Activated CD8-positive, alpha-beta memory T cell treated with anti-CD3 and anti-CD28 coated beads for 1 hour (primary cell): ENCODE measurements at places on chromosomes 7 and 10.

GRCh38 chr10:29841724-29842649 is 207.2 kb upstream of the SVIL start:
- DNase-seq: no peak

GRCh38 chr7:68288144-68288593 is 1291.5 kb downstream of the TYW1 start:
- DNase-seq: no peak

DNA sequence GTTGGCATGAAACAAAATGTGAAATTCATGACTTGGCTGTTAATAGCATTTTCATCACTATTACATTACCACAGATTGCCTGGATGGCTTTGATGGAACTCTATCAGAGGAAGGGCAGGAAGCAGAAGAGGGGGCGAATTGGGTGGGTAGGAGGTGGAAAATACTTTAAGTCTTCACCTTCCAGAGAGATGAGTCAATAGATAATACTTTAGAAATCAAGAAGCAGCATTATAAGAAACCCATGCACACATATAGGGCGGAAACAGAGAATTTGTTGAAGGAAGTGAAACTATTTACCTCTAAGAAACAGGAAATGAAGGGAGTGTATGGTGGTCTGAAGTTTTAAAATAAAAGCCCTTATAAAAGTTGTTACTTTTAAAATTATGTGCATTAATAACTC is 152.1 kb upstream of the TARP start:
- DNase-seq: no peak

- DNase-seq: no peak
These were observed 38.3 kb downstream of the OAT start for GRCh38 chr10:124380256-124380995.

DNA sequence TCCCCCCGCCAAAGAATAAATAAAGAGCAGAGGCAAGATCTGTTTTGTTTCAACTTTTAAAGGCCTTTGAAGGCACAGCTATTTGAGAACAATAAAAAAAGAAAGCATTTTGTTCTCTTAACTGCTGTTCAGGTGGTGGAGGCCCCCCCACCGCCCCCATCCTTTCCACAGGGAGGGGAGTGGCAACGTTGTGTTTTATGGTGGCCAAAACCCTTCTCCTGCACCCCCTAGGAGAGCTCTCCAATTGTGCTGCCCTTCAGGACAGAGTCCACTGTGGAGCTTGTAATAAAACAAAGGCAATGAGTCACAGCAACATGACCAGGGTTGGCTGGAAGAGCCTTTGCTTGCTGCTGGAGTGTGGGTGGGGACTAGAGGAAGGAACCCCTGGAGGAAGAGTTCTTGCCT is 987.9 kb downstream of the KCNMA1 start:
- DNase-seq: no peak

DNA sequence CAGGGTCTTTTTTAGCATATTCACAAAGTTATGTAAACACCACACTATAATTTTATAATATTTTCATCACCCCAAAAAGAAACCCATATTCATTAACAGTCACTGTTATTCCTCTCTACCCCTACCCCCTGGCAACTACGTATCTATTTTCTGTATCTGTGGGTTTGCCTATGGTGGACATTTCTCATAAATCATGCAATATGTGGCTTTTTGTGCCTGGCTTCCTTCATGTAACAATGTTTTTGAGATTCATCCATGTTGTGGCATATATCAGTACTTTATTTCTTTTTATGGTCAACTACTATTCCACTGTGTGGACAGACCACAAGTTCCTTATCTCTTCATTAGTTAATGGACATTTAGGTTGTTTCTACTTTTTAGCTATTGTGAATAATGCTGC is 59.1 kb upstream of the PAPSS2 start:
- no peak for DNase-seq

GRCh38 chr10:118911363-118911762 is 118.2 kb upstream of the NANOS1 start:
- DNase-seq: no peak

DNA sequence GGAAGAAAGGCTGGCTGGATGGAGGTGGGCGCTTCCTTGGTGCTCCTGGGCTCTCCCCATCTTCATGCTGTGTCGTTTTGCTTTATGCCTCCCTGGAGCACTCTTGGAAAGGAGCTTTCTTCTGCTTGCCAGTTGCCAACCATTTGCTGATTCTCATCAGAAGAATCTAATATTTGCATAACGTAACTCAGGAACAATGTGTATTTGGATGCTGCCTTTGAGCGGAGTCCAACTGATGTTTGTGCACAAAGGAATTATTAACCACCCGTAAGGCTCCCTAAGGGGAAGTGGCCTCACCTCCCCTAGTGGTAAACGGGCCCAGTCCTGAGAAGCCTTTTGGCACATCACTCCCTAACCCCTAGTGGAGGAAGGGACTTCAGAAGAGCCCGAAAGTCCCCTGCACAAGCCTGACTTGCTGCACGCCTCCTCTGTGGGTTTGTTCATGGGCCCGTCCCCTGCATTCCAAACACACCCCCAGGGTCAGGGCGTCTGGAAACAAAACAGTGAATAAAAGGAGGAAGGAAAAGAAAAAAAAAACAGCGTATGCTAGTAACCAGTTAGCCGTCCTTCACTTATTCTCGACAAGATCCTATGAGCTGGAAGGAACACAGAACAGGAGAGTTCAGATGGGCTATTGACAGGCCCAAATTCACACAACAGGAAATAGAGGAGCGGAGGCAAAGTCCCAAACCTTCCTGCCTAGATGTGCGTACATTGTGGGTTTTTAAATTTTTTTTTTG is 602.2 kb downstream of the LRMDA start:
- no peak for DNase-seq

DNA sequence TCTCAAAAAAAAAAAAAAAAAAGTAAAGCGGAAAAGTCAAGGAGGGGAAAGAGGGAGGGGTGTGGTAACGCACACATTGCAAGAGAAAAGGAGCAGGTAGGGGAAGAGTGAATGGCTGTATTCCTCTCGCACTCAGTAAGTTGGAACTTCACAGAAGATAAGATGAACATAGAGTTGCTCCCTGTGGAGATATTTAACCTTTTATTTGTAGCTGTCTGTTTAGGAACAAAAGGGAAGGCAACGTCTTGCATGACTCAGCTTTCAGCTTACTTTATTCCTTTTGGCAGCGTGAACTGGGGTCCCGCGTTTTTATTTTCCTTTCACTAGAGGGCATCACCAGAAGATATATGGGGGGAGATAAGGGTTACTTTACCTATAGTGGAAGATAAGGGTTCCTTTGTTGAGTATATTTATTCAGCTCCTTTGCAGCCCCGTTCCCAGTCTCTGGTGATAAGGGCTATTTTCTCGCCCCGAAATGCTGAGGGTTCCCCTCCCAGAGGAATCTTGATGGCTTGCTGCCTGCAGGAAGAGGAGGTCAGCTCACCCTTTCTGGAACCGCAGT is 78.5 kb downstream of the APBB1IP start:
- DNase-seq: no peak

- no peak for DNase-seq
These were observed 276.2 kb upstream of the SEMA3C start for GRCh38 chr7:81195033-81195432.

DNA sequence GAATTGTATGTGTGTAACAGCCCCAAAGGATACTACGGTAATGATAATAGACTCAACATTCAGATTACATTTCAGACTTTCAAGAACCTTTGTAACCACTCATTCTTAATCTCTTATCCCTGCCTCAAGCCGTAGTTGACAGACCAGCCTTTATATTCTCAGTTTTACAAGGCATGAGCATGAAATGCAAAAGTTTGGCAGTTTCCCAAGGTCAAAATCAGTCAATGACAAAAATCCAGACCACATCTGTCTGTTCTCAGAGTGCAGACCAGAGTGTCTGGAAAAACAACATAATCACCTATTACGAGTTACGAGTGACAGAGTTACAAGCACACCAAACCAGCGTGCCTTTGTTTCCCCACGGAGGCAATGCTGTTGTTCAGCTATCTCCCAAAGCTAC is 178.6 kb upstream of the LRGUK start:
- DNase-seq: no peak

GRCh38 chr7:129886818-129887186 is 66.0 kb downstream of the UBE2H start:
- DNase-seq: no peak

- no peak for DNase-seq
These were observed 3.4 kb downstream of the WASL start for GRCh38 chr7:123745437-123745836.

- no peak for DNase-seq
These were observed 190.8 kb downstream of the ADRA2A start for GRCh38 chr10:111267673-111268072.

- DNase-seq: no peak
These were observed 72.6 kb downstream of the FAM53B start for GRCh38 chr10:124671486-124672075.

DNA sequence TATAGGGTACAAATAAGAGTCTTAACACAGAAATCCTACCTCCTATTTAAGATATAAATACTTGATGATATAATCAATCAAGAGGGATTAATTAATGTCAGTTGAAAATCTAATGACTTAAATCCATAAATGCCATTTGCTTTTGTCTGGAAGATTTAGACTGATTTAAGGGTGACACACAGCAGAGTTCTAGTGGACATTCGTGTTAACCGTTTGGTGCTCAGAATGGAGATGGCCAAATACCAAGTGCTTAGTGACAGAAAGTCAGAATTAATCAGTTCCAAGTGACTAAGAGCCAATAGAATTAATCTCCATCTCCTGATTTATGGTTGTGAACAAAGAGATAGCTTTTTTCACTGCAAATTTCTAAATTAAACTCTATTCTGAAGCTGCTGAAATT is 36.2 kb downstream of the NAMPT start:
- DNase-seq: no peak

- peak; percentile 37 for DNase-seq
These were observed 1.1 kb downstream of the TRRAP start for GRCh38 chr7:98879198-98879978.

DNA sequence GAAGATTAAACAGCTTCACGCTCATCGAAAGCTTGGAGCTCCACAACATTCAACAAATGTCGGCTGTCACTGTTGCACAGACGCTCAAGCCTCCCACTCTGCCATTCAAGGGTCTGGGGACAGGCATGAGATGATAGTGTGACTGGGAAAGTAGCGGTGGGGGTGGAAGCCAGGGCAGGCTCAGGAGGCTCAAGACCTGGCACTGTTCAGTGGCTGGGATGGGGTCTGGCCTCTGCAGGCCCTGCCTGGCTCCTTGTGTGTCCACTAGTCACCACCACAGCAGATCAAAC is 13.5 kb upstream of the GTPBP4 start:
- DNase-seq: no peak

- no peak for DNase-seq
These were observed 16.9 kb downstream of the CPA1 start for GRCh38 chr7:130397051-130397757.

- no peak for DNase-seq
These were observed 641.0 kb upstream of the NRP1 start for GRCh38 chr10:33975481-33975880.

DNA sequence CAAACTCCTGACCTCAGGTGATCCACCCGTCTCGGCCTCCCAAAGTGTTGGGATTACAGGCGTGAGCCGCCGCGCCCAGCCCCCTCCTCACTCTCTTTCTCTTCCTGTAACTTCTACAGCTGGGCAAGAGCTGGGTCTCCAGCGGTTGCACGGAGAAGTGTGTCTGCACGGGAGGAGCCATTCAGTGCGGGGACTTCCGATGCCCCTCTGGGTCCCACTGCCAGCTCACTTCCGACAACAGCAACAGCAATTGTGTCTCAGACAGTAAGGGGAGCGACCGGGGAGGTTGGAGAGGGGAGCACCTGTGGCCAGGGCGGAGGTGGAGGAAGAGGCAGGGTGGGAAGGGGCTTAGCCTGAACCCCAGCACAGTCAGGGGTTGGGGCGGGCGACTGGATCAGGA is 41.4 kb downstream of the EPHB4 start:
- no peak for DNase-seq

DNA sequence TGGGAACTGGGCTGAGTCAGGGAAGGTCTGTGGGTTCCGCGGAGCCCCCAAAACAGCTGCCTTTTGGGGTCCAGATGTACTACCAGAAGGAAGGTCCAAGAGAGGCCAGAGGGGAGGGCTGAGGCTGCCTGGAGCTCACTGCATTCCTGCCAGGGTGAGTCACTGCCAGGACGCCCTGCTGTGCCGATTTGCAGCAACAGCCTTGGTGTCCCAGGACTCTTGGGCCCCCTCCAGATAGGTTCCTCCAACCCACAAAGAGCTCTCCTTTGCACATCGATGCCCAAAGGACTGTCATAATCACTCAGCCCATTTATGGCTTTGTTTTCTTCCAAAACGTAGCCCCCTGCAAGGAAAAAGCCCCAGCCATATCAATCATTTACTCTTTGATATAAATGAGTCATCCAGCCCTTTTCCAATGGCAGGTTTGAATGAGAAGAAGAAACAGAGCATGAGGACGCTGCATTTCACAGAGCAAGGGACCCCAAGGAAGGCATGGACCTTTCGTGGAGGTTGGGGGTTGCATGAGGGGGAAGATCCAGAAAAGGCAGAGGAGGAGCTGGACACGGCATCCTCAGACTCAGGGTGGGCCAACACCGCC is 32.2 kb upstream of the COL13A1 start:
- no peak for DNase-seq

DNA sequence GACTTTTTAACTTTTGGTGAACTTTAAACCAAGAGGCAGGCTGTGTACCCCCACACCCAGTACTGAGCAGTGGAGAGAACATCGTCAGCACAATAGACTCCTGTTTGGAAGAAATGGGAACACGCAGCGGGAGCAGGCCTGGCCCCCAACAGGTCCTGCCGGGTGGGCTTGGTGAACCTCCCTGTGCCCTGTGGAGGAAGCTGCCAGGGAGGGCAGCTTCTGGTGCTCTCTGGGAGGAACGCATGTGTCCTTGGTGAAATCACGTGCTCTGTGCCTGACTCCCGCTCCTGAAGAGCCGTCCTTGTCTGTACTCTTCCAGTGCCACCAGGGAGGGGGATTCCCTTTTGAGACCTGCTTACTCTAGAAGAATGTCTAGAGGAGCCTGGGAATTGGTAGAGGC is 31.6 kb downstream of the CHAT start:
- DNase-seq: no peak

DNA sequence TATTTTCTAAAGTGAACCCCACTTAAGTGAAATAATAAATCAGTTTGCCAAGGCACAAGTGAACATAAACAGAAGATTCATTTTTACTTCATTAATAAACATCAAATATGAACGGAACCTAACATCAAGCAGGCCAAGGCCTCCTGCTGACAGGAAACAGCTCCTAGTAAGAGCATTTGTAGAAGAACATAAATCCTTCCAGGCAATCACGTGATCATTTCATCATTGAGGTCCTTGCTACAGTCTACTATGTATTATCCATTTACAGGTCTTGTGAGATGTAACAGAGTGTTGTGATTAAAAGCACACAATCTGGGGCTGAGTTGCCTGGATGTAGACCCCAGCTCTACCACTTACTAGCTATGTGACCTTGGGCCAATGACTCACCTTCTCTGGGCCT is 70.6 kb downstream of the CALD1 start:
- DNase-seq: no peak
